ENCODE measurements at places on chromosomes 1 and 21. TPM values are rescaled to one million over a fixed set of nuclear protein-coding genes. Genes with fewer than 3 reads are reported as not detected.

The TFF2 gene
- total RNA-seq: not detected

DNA sequence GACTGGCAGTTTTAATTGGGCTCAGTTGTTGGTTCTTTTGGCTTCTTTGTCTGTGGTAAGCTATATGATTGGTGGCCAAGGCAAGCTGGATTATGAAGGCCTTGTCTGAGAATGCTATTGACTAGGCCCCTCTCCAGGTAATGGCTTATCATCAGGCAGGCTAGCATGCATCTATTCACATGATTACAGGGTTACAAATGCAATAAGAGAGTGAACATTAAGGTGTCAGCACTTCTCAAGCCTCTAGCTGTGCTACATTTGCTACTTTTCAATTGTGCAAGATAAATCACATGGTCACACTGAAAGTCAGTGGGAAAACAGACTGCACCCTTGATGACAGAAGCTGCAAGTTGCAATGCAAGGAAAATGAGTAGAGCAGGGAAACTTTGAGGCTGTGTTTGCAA lies 550.9 kb upstream of the TMPRSS15 start:
- no peak for DNase-seq

- no peak for DNase-seq
Measured at GRCh38 chr21:42733874-42734273, 80.5 kb downstream of the PDE9A start.

- no peak for DNase-seq
Measured at GRCh38 chr1:36542962-36543515, 60.3 kb upstream of the CSF3R start.
